ENCODE measurements at places on chromosomes 7 and 10.
A peak's percentile ranks its signal among the peaks of the same experiment; 100 is the strongest.

GRCh38 chr7:45162311-45162845, 4.8 kb downstream of the RAMP3 start:
- no peaks in the 10 kb centered on the region for H3K36me3 ChIP-seq
- no peak overlapping the region for H3K4me3 ChIP-seq
- H3K4me1 ChIP-seq: peaks cover under 1% of the 10 kb centered on the region
- no peak overlapping the region for H3K27ac ChIP-seq

DNA sequence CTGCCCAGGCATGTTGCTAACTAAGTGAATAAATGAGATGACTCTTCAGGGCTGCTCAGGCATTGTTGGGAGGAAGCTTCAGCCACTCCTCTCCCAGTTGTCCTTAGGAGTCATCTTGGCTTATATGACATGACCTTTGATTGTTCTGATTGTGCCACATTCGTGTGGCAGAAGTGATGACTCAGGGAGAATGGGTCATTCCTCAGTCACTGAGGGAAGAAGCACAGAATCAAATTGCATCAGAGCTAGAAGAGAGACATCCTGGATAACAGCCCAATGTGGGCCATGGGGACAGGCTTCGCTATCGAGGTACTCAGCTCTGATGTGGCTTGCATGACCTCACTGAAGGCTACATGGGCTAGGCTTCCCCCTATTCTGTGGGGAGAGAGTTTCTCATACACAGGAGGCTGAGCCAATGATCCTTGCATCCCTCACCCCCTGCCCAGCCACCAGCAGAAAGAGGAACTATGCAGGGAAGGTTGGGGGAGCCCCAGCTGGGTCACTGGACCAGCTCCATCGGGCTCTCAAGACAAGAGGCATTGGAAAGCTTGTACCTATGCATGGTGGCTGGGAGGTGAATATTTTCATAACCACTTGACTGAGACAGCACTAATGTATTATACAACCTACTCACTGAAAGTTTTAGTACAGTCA, 6.0 kb upstream of the HMX3 start:
- no peak overlapping the region for H3K4me3 ChIP-seq
- H3K27ac ChIP-seq: no peak overlapping the region
- H3K36me3 ChIP-seq: no peaks in the 10 kb centered on the region
- DNase-seq: no peak
- H3K27me3 ChIP-seq: peaks cover 39% of the 10 kb centered on the region

GRCh38 chr10:23051855-23052331, 43.5 kb upstream of the MSRB2 start:
- no peak overlapping the region for H3K27ac ChIP-seq
- no peaks in the 10 kb centered on the region for H3K27me3 ChIP-seq
- no peak overlapping the region for H3K4me3 ChIP-seq
- DNase-seq: no peak
- no peaks in the 10 kb centered on the region for H3K4me1 ChIP-seq
- no peaks in the 10 kb centered on the region for H3K36me3 ChIP-seq

DNA sequence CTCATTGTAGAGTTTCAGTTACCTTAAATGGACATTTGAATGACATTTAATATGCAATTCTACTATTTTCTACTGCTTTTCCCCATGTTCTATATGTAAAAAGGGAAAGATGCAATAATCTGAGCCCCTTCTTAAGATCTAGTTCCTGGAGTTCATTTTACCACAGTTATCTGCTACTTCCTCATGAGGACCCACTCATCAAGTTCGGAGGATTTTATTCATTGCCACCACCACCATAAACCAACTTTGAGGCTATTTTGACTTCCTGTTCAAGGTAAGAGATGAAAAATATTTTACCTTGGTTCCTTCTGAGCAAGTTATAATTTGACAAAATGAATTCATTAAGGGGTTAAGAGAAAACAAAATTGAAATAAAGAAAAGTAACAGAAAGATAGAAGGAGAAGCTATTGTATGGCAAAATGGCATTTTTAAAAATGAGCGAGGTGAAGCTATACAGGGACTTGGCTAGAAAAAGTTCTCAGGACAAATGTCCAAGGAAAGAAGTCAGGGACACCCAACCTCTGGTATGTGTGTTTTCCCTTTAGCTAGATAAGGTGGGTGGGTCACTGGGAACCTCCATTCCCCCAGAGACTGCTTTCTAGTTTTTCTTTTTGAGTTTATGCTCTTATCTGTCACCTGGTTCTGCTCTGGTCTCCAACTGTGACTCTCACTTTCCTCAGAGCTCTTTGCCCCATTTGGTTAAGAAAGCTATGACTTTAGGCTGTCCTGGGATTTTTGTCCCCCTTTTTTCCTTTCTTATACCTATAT, 14.9 kb upstream of the FAM3C start:
- H3K27me3 ChIP-seq: no peaks in the 10 kb centered on the region
- H3K4me1 ChIP-seq: no peaks in the 10 kb centered on the region
- no peaks in the 10 kb centered on the region for H3K36me3 ChIP-seq
- H3K4me3 ChIP-seq: no peak overlapping the region

- H3K4me3 ChIP-seq: no peak overlapping the region
- H3K36me3 ChIP-seq: no peaks in the 10 kb centered on the region
- peaks cover 8% of the 10 kb centered on the region for H3K4me1 ChIP-seq
- no peaks in the 10 kb centered on the region for H3K27me3 ChIP-seq
Observed at GRCh38 chr10:101394524-101395133, 40.7 kb downstream of the BTRC start.

DNA sequence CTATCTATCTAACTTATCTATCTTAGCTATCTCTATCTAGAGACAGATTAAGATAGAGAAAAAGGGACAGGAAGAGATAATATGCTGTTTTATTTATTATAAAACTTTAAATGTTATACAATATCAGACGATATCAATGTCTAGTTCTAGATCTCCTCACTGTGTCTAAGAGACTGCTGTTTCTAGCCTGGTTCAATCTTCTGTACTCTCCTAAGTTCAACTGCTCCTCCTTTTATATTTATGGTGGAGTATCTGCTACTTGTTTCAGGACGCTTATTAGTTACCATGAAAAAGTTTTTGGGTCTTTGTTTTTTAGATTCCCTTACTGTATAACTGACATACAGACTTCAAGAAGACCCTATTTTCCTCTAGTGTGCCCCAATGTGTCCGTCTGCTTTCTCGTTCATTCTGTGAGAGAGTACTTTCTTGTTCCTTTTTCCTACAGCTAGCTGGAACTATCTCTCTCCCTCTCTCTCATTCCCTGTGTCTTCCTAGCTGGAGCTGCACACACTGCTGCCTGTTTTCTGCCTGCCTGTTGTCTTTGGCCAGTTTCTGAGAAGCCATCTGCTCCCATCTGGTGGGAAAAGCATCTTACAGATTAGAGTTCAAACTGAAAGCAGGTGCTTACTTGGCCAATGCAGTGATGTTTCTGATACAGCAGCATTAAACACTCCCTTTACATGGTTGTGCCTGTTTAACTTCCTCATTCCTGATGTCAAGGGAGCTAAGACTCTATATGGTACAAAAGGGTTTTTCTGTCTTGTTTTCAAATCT, 49.4 kb upstream of the ARL4A start:
- H3K27me3 ChIP-seq: no peaks in the 10 kb centered on the region
- H3K27ac ChIP-seq: no peak overlapping the region
- no peak for DNase-seq
- H3K36me3 ChIP-seq: no peaks in the 10 kb centered on the region
- H3K4me1 ChIP-seq: peaks cover 4% of the 10 kb centered on the region
- H3K4me3 ChIP-seq: no peak overlapping the region

DNA sequence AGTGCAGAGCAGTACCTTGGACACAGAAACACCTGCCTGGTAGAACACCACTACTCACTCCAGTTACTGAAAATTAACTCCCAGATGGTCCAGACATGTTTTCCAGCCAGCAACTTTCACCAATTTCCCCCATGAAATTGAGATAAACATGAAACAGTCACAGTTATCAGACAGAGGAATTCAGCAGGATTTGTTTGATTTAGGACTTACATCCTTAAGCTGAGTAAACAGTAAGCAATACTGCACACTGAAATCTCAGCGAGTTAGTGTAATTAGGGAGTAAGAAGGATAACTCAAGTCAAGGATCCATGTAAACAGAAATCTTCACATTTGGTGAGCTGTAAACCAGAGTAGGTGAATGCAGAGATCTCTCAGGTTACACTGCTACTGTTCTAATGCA, 353.5 kb downstream of the ELMO1 start:
- no peak for DNase-seq
- H3K27me3 ChIP-seq: no peaks in the 10 kb centered on the region
- H3K36me3 ChIP-seq: peaks cover 27% of the 10 kb centered on the region
- no peak overlapping the region for H3K27ac ChIP-seq
- no peaks in the 10 kb centered on the region for H3K4me1 ChIP-seq

- H3K36me3 ChIP-seq: no peaks in the 10 kb centered on the region
- no peak within 1 kb of the TSS for H3K27ac ChIP-seq
- peak; percentile 63 for DNase-seq
- H3K4me1 ChIP-seq: peaks cover 13% of the 10 kb centered on the region
- H3K27me3 ChIP-seq: peaks cover 30% of the 10 kb centered on the region
Observed at GRCh38 chr7:138981332-138982203, at the start of gene KIAA1549. KIAA1549 (minus strand) TSS chr7:138981389; CDS start chr7:138981269, 120 bp downstream.

DNA sequence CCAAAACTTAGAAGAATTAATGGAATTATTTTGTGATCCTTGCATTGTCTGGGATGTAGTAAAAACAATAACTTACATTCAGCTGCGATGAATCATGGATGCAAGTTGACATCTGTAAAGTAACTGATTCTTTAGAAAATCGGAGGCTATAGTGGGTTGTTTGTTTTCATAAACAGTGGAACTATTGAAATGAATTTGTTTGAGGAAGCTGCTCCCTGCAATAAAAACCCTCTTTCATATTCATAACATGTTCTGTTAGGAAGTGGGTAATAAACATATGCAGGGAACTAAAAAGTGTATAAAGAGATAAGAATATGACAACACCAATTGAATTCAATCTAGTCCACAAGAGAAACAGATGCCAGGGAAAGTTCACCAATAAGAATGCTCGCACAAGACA, 53.6 kb downstream of the AGMO start:
- H3K36me3 ChIP-seq: no peaks in the 10 kb centered on the region
- no peak overlapping the region for H3K4me3 ChIP-seq
- H3K27ac ChIP-seq: no peak overlapping the region
- no peak for DNase-seq

DNA sequence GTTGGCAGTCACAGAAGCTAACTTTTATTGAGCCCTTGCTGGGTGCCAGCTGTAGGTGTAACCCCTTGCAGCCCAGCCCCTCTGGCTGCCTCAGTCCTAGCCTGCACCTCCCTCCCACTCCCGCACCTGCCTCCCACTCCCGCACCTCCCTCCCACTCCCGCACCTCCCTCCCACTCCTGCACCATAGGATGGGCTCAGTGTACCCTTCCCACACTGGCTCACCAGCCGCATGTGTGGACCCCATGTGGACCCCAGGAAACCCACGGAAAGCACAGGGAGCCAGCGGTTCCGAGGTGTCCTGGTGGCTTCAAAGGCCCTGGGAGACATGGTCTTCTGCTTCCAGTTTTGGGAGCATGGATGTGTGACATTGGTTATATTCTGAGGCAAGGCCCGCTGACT, 132.9 kb downstream of the EBF3 start:
- H3K27ac ChIP-seq: no peak overlapping the region
- H3K4me3 ChIP-seq: no peak overlapping the region
- no peaks in the 10 kb centered on the region for H3K4me1 ChIP-seq
- no peak for DNase-seq
- H3K36me3 ChIP-seq: no peaks in the 10 kb centered on the region

- H3K27me3 ChIP-seq: no peaks in the 10 kb centered on the region
- H3K4me1 ChIP-seq: peaks cover 81% of the 10 kb centered on the region
- H3K4me3 ChIP-seq: peak overlapping the region; percentile 39
- peak overlapping the region; percentile 82 for H3K27ac ChIP-seq
- DNase-seq: no peak
Observed at GRCh38 chr10:14560791-14561765, 213.6 kb downstream of the FAM107B start.

DNA sequence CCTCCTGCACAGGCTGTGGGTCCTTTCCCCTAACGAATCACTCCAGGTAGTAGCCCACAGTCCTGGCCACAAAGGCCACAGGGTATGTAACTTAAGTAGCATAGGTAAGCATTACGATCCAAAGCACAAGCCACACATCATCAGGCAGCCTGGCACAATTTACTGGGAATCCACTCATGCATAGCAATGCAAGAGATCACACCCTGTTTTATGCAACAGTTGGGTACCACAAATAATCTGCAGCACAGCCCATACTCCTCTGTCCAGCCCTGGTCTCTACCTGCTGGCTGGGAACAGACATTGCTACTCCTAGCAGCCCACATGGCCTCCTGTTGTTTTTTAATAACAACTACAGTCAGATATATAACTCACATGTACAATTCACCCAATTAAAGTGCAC, 34.3 kb downstream of the SRPK2 start:
- no peak for DNase-seq
- H3K27ac ChIP-seq: peak overlapping the region; percentile 43
- H3K4me1 ChIP-seq: peaks cover 67% of the 10 kb centered on the region
- no peak overlapping the region for H3K4me3 ChIP-seq

DNA sequence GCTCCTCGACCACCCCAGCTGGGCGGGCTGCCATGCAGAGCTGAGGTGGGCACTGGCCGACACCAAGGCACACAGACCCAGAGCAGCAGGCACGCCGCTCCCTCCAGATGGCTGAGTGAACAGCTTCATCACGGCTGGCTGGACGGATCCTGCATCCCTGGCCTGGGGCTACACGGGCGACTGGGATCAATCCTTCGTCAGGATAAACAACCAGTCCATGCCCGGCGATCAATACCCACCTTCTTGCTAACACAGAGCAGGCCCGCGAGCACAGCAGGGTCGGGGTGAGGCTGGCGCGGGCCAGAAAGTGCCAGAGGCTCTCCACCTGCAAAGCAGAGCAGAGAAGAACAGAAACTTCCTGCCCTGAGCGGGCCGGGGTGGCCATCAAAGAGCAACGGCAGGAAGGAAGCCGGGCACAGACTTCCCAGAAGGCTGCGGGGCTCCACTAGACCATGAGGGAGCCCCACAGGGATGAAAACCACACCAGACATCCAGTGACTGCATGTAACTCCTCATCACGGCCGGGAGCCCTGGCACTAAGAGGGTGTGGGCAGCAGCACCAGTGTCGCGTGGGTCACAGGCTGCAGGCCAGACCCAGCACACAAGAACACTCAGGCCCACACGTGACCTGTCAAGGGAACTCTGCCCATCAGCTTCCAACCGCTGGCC, 166.4 kb downstream of the MAD1L1 start:
- peak overlapping the region; percentile 55 for H3K27ac ChIP-seq
- peak; percentile 39 for DNase-seq
- H3K4me1 ChIP-seq: peaks cover 43% of the 10 kb centered on the region

GRCh38 chr10:11379771-11380170, 231.7 kb downstream of the USP6NL start:
- no peaks in the 10 kb centered on the region for H3K4me1 ChIP-seq
- no peaks in the 10 kb centered on the region for H3K36me3 ChIP-seq
- DNase-seq: no peak
- no peak overlapping the region for H3K27ac ChIP-seq
- H3K27me3 ChIP-seq: no peaks in the 10 kb centered on the region

All from CD4-positive, alpha-beta T cell (primary cell).